ENCODE measurements at places on chromosomes 6 and 20.
A peak's percentile ranks its signal among the peaks of the same experiment; 100 is the strongest.

DNA sequence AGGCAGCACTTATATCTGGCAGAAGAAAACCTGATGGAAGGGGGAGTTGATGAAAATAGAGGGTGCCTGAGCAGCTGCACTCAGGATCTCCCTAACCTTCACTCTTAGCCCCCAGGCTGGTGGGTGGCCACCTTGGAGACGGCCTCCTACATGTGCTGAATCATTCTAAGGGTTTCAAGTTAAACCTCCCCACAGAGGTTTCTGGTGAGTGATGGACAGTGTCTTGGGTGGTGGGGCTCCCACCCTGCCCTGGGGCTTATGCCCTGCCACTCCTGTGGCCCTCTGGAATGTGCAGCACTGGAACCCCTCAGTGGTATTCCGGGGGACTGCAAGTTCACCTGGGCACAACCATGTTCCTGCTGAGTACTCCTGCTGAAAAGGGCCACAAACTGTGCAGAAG is 357.2 kb downstream of the CD83 start:
- DNase-seq = no peak

DNA sequence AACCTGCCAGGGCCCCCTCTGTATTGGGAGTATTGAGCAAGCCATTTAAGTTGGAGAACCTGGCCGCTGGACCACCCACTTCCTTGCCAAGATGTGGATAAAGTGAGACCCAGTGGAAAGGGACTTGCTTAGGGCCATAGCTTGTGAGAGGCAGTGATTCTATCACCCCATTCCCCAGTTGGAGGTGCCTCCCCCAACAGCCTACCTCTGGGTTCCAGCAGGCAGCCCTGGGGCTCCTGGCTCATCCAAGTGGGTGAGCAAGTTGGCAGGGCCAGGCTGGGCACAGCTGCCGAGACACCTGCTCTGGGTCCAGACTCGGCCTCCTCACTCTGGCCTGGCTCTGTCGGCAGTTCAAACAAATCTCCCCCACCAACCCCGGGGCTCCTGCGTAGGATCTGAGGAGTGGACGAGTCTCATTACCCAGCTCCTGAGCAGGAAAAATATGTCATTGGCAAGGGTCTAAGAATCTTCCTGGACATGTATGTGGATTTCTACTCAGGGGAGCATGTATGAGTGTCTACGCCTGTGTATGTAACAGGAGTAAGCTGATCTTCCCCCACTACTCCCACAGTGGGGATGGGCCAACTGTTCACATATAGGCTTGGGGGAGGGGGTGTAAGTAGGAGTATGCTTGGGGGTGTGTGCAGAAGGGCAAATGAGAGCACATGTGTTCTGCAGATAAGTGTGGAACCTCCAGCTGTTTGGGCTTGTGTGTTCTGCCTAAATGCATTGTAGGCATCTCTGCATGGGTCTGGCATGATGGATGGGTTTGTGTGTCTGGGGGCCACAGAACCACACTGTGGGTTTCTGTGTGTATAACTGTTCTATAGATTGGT is 1.9 kb downstream of the ID1 start:
- DNase-seq = peak; percentile 93

GRCh38 chr20:59158673-59159072 is 4.9 kb upstream of the ZNF831 start:
- no peak for DNase-seq

DNA sequence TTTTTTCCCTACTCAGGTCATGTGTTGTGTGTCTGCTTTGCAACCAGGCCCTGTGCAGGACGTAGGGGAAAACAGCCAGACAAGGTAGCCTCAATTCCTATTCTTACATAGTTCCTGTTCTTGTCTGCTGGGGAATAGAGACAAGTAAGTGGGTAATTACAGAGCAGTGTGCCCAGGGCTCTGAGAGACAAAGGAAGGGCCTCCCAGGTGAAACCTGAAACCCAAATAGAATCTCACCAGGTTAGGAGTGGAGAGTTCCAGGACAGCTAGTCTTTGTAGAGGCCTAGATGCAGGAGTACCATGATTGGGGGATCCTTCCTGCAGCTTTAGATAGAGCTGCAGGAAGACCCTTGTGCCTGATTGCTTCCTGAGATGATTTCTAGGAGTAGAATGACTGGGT is 48.4 kb downstream of the DHX35 start:
- DNase-seq = no peak

DNA sequence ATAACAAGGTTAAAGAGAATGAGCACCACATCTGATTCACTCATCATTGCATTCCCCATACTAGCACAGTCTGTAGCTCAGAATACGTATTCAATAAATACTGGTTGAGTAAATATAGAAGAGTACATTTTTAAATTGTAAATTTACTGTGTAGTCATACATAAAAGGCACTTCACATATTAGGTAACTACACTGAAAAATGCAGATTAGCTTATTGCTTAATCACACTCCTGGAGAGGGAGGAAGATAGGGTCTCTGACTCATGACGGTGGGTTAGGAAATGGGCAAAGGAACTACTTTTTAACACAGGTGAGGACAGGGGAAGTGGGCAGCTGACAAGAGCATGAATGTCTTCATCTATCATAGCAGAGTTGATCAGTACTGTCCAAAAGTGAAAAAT is 133.2 kb downstream of the TBC1D32 start:
- DNase-seq = no peak

DNA sequence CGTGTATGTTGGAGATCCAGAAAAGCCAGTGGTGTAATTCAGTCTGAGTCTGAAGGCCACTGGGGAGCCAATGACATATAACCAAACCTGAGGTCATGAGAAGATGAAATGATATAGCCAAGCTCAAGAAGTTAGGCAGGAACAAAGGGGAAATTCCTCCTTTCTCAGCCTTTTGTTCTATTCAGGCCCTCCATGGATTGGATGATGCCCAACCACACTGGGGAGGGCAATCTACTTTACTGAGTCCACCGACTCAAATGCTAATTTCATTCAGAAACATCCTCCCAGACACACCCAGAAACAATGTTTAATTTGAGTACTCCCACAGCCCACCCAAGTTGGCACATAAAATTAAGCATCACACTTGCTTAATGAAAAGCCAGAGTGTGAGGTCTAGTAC is 183.6 kb downstream of the GJA1 start:
- no peak for DNase-seq

DNA sequence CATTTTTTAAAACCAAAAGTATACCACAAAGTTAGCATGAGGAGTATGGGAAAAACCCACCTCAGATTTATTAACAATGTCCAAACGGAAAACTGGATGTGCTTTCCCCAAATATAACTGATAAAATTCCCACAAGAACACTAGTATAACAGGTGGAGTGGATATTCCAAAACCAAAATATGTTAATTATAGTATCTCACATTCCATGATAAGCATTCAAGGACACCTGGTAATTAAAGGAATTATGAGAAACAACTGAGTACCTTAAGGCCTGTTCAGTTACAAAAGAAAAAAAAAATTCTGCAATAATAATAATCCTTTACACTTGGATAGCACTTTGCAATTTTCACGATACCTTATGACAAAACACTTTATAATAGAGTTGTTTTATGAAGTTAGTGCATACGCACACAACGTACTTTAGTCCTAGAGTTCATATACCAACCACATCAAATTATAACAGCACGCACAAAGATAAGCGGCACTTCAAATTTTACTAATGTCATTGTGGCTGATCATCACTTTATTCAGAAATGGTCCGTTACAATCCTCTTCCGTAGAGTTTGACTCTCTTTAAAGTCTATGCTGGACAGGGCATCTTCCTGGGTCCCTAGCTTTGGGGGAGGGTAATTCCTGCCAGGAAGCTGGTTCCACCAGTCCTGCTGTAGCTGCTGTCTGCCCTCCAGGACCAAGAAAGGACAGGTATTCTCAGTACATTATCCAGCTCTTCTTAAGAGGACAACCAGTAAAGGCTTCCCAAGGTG is 1.7 kb downstream of the CDK19 start:
- DNase-seq = no peak

DNA sequence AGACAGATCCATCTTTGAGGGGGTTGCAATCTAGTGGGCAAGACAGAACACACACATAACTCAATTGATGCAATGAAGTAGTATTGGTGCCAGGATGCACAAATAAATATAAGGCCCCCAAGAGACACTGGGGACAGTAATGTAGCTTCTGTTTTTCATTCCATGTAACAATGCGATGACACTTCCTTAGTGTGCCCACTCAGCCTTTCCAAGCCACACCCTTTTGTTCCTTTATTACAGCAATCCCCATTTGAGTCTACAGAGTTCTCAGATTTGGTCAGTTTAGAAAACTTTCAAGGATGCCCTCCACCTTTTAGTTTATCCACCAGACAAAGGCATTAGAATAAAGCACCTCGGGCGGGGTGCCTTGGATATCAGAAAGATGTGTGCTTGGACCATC is 15.5 kb downstream of the TGM3 start:
- no peak for DNase-seq

GRCh38 chr6:68059899-68060298 is 575.2 kb upstream of the ADGRB3 start:
- DNase-seq = no peak

- no peak for DNase-seq
Measured at GRCh38 chr20:47805951-47806350, 20.7 kb upstream of the SULF2 start.

- DNase-seq = no peak
Measured at GRCh38 chr6:150788089-150788488, 77.4 kb upstream of the MTHFD1L start.

- DNase-seq = no peak
Measured at GRCh38 chr20:38870733-38871559, 55.3 kb upstream of the FAM83D start.

GRCh38 chr6:7479801-7480266 is 61.6 kb upstream of the DSP start:
- no peak for DNase-seq

- DNase-seq = peak; percentile 22
Measured at GRCh38 chr6:169342710-169343109, 89.1 kb upstream of the THBS2 start.

GRCh38 chr6:167479901-167480648 is 155.2 kb downstream of the TTLL2 start:
- no peak for DNase-seq

DNA sequence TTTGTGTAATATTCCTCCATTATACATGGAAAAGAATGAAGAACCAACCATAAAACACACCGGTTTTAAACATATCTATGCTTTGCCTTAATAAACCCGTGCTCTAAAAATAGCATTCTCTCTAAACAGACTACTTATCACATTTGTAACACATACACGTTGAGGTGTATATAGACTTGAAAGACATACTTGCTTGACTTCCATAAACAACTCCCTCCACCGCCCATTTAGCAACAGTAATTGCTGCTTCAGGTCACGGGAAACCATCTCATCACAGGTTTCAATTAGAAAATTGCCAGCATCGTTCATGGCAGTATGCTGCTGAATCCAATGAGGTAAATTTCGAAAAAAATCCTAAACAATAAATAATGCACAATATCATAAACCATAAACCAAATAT is 174.0 kb downstream of the SYNE1 start:
- no peak for DNase-seq

DNA sequence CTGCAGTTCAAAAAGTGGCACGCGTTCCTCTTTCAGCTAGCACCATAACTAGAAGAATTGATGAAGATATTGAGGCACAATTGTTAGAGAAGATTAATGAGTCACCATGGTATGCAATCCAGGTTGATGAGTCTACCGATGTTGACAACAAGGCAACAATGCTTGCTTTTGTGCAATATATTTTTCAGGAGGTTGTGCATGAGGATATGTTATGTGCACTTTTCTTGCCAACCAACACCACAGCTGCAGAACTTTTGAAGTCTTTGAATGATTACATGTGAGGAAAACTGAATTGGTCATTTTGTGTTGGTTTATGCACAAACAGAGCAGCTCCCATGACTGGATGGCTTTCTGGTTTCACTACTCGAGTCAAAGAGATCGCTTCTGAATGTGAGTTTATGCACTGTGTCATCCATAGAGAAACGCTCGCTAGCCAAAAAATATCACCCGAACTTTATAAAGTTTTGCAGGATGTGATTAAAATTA is 129.3 kb upstream of the SLC24A3 start:
- DNase-seq = no peak

DNA sequence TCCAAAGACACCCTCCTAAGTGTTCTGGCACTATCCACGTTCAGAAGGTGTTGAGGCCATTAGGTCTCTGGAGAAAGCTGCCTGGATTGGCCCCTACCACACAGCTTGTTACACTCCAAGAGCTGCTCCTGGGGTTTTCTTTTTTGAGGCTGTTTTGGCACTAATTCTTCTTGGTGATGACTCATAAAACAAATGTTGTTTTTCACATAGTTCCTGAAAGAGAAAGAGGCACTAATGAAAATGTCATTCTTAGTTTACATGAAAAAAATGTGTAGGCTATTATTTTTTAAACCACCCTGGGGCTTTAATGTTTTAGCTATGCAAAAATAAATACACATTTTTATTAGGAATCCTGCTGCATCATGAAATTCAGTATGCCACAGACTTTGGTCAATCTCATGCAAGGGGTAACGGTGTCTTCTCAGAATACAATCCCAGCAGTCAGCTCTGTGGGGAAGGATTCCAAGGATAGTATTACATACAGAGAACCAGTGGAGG is 38.1 kb downstream of the TBPL1 start:
- no peak for DNase-seq

DNA sequence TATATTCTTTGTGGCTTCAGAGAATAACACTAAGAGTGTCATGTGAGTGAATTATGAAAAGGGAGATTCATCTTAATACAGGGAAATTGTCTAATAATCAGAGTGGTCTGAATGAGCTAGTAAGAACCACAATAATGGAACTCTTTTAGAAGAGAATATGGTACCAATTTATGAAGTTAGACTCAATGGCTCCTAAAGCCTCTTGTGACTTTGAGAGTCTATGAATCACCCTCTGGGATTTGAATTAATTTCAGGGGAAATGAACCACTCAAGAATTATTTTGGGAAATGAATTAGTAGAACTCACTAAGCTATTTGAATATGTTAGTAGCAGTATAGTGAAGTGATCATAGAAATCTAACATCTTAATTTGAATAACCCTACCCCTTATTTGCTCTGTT is 14.3 kb downstream of the PCMT1 start:
- no peak for DNase-seq

- DNase-seq = no peak
Measured at GRCh38 chr6:158014505-158015187, 33.0 kb downstream of the SYNJ2 start.

- DNase-seq = no peak
Measured at GRCh38 chr6:38366234-38366633, 273.5 kb downstream of the BTBD9 start.

DNA sequence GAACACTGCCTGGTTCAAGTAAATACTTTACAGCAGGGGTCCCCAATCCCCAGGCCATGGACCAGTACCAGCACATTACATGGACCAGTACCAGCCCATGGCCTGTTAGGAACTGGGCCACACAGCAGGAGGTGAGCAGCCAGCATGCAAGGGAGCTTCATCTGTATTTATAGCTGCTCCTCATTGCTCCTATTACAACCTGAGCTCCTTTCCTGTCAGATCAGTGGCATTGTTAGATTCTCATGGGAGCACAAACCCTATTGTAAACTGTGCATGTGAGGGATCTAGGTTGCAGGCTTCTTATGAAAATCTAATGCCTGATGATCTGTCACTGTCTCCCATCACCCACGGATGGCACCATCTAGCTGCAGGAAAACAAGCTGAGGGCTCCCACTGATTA is 12.0 kb upstream of the RBPJL start:
- no peak for DNase-seq

Measured in cerebellar cortex (tissue), 1 donor.